ENCODE measurements at places on chromosomes 2 and 18.

DNA sequence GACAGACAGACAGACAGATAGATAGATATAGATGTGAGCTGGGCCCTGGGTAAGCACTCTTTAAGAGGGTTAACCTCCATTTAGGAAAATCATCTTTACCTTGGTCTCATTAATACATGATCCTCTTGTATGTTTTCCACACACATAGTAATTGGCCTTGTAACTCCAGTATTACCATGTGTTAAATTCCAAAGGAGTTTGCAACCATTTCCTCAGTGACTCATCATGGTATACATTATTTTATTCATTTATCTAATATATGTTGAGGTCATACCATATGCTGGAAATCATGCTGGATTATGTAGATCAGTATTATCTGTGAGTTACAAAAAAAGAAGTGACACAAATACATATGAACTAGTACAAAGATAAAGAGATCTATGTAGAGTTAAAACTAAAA is 504.3 kb downstream of the DCC start:
- DNase-seq: no peak

DNA sequence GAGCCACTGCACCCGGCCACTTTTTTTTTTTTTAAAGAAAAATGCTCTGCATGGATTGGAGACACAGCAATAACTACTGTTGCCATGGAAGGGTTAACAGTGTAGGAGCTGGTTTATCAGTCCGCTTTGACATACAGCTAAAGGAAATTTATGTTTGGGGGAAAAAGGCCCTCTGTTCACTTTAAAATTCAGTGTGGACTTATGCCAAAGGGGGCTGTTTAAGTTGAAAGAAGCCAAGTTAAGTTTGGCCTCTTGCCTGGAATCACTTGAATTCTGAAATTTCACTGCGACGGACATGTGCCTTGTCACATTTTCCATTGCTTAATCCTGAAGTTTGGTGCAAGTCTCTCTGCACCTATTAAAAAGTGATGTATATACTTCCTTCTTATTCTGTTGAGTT is 3.1 kb downstream of the KCNE4 start:
- peak; percentile 79 for DNase-seq

- DNase-seq: no peak
These were observed 3.8 kb downstream of the GBX2 start for GRCh38 chr2:236164201-236164924.

DNA sequence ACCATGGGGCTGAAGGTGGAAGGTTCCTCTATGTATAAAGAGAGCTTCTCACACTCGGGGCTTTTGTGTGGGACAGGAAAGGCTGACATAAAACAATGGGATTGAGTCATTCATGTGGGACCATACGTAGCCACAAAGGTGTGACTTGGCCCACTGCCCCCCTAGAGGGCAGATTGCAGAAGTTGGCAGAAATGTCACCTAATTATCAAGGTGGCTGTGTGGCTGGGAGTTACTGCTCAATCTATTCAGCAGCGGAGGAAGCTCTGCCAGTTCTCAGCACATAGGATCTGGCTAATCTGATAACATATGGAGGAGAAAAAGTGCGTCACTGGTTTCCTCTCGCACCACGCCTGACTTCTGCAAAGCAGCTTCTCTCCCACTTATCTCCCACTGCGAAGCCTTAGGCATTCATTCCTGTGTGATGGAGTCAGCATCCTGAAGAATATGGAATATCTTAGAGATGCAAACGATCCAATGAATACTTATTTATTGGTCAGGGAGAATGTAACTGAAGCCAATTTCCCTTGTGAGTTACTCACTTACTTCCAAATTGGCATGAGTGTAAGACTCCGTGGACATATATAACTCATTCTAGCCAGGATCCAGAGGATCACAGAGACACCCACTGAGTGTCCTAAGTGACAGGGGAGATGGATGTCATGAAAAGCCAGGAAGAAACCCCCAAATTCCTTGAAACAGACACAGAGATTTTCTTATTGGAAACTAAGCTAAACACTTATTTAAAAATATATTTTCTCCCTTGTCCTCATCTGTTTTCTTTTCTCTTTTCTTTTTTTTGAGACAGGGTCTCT is 344.8 kb downstream of the TGIF1 start:
- DNase-seq: no peak

DNA sequence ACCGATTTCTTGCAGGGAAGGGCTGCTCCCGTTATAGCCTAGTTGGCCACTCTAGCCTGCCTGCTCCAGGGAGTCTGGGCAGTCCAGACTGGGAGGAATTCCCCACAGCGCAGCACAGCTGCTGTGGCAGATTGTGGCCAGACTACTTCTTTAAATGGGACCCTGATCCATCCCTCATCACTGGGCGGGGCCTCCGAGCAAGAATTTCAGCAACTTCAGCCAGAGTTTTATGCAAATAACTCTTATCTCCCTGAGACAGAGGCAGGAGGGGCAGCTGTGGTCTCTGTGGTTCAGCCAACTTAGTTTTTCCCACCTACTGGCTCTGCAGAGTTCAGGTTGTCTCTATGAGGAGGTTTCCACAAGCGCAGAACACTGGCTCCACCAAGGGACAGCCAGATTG is 1583.2 kb downstream of the SUCLG1 start:
- no peak for DNase-seq

GRCh38 chr18:62844850-62845643 is 129.7 kb downstream of the PHLPP1 start:
- no peak for DNase-seq

- DNase-seq: no peak
These were observed 69.8 kb upstream of the CD302 start for GRCh38 chr2:159867567-159868361.

DNA sequence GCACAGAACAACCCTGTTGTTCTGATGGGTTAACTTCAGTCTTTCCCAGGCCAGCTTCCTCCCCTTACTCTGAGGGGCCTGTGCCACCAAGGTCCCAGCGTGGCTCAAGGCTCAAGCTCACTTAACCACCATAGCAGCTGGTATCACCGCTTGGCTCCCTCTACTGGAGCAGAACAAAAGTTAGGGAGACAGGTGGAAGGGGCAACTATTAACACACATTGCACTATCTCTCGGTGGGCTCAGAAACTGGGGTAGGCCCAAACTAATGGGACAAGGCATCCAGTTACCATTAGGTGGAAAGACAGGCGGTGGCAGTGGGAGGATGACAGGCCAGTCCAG is 88.7 kb upstream of the ATL2 start:
- peak; percentile 14 for DNase-seq

GRCh38 chr2:63537306-63537705 is 51.0 kb downstream of the WDPCP start:
- no peak for DNase-seq

DNA sequence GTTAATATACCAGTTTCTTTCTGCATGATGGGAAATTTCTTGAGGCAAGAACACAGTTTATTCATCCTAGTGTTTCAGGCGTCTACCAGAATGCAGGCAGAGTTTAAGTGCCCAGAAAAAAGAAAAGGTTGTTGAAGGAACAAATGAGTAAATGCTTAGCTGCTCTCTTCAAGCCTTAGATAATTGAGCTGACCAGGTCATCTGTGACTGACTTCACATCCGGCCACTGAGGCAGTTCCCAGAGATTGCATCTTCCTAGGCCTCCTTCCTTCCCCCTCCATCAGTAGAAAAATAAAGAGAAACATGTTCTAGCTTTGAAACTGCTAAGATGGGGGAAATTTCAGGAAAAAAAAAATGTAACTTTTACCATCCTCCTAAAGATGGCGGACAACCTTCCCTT is 9.4 kb upstream of the TMEM163 start:
- DNase-seq: no peak

DNA sequence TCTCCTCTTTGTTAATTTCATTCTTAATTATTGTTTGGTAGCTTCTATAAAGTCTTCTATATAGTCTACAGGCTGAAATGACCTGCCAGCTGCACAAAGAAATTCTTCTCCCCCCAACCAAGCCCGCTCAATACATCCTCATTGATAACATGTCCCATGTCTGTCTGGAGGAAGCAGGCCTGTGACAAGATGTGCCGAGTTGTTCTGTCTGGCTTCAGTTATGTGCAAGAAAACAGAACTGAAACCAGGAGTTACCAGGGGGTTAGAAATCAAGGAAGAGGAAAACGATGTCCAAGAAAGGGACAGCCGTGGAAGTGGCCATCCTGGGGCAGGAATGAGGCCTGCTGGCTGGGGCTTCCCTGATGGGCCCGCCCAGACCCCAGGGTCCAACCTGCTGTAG is 57.6 kb downstream of the MTCL1 start:
- DNase-seq: no peak

DNA sequence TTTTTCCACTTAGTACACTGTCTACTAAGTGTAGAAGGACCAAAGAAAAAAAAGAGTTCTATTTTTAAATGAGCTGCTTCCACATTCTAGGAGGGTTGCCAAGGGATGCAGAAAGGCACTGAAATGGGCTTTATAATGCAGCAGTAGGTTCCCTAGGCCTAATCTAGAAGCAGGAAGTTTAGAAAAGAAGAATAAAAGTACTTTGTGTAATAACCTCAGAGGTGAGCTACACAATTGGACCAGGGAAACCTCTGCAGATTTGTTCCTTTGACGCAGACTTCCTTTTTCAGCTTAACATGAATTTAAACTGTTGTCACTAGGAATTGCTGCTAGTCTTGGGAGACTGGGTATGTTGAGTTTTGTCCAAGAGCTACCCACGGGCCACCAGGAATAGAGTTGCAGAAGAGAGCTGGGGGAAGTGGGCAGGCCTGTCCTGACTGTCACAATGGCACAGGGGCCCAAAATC is 34.6 kb upstream of the RAB1A start:
- no peak for DNase-seq

GRCh38 chr2:170258382-170258781 is 80.4 kb downstream of the MYO3B start:
- no peak for DNase-seq

DNA sequence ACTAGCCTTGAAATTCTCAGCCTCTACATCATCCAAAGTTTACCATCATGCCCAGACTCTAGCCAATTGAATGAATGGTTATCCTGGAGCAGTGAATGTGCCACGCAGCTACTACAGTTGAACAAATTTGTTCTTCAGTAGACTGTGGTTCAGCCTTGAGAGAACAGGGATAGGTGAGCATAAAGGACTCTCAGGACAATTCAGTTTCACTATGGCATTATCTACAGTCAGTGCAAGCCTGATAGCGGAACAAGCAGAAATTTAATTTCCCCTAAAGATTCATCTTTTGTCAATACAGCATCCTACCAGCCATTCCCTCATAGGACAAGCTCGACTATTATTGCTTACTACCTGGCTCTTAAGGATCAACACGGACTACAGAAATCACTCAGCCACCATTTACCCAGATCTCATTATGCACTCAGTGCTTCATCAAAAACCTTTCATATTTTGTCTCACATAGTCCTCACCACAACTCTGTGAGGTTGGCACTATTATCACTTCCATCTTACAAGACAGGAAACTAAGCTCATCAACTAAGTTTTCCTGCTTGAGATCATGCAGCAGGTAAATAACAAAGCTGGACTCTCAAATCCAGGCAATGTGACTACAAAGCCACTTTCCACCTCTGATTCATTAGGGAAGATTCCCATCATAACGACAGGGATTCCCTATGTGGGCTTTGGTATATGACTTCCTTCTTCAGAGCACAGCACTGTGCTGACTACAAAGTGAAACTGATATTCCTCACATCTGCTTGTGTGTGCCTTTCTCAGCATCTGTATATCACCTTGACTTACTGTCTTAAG is 181.5 kb upstream of the ACVR2A start:
- DNase-seq: no peak

DNA sequence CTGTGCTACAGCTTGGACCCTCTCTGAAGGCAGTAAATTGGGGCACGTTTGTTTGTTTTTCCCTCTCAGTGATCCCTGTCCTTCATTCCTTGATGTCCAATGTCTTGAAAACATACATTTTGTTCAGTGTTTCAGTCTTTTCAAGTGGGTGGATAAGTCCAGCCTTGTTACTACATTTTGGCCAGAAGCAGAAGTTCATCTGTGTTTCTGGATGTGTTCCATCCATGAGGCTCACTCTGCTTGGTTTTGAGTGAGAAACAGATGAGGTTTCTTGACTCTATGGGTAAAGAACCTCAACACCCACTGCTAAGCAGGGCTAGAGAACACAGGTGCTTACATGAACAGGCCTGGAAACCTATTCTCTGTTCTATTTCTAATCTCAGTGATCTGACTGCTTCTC is 74.5 kb upstream of the RFX8 start:
- DNase-seq: no peak

GRCh38 chr18:75915941-75916623 is 488.6 kb upstream of the SMIM21 start:
- no peak for DNase-seq

DNA sequence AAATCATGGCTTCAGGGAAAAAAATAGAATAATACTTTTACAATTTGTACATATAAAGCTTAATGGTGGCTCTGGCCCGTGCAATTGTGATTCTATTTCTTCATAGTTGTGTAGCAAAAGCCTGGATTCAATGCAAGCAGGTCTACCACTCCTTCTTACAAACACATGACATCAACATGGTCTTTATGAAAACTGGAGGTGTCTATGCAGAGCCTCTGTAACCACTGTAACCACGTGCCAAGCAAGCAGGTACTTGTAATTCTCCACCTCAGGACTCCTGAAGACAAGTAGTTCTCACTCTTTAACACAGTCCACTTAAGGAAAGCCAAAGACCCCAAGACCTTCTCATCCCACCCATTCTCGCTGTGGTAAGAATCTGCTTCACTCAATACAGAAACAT is 62.6 kb downstream of the METTL4 start:
- DNase-seq: no peak

- DNase-seq: no peak
These were observed 15.6 kb downstream of the SLC39A10 start for GRCh38 chr2:195672674-195673073.
